ENCODE measurements at places on chromosomes 1 and 21.

- DNase-seq: no peak
Measured at GRCh38 chr1:181398544-181398943, 84.8 kb upstream of the CACNA1E start.

DNA sequence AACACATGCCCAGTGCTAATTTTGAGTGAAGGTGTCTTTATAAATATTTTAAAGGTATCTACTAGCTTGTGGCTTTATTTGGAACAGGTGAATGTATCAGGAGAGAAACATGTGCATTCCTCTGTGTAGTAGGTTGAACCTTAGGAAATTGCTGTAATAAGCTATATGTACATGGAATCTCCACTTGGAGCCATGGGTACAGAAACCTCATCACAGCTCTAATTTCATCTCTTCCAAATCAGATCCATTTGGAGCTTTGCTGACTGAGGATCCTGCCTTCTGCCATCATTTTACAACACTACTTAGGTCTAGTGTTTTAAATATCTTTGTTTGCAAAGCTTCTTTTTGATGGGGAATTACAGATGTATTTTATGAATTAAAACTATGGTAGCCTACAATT, 2.1 kb downstream of the KCNK2 start:
- no peak for DNase-seq

DNA sequence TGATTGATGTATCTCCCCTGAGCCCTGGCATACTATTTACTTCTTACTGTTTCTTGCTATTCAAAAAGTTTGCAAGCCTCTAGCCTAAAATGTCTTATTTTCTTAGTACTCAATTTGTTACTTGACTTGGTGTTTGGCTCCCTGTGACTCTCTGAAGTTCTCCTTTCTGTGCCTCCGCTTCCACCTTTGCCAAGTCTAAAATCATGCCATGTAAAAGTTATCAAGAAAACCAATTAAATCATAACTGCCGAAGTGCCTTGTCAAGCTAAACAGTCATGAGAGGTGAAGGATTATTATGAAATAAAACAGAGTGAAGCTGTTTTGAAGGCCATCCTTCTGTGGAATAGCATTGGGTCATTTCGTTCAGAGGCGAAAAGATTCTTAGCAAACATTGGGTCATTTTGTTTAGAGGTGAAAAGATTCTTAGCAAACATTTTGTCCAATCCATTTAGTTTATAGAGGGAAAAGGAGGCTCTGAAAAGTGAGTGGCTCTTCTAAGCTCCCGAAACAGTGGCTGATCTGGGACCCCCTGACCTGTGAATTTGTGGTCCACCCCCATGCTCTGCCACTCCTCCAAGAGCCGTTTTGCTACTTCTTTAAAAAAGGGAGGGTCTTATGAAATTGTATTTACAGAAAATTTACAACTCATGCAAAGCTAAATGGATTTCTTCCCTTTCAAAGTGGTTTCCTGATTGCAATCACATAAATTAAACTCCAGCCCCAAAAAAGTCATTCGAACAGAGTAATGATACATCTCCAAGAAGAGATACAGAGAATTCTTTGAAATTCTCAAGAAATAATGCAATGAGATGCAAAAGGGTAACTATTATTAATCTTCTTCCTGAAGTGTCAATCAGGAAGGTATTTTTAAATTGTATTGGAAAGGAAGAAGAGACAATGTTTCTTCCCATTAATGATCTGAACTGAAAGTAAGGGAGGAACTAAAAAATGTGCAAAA, 141.4 kb downstream of the RUNX1 start:
- DNase-seq: no peak

DNA sequence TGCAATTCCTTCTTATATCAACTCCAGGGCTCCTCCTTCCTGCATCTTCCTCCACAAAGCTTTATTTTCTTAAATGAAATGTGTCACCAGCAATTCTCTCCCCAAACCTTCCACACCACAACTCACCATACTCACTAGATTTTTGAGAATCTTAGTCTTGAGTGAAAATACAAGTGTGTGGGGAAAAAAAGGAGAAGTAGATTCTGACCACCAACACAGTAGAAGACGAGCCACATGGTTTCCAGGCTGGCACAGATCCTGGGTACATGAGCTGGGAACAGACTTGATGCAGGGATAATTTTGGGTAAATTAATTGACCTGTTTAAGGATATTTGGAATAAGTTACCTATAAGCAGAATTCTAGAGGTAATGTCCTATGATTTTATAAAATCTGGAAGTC, 72.8 kb upstream of the KCNJ15 start:
- no peak for DNase-seq

- DNase-seq: no peak
Measured at GRCh38 chr1:79551321-79551720, 544.8 kb upstream of the ADGRL4 start.

GRCh38 chr1:202075389-202075788, 47.3 kb upstream of the GPR37L1 start:
- DNase-seq: no peak

DNA sequence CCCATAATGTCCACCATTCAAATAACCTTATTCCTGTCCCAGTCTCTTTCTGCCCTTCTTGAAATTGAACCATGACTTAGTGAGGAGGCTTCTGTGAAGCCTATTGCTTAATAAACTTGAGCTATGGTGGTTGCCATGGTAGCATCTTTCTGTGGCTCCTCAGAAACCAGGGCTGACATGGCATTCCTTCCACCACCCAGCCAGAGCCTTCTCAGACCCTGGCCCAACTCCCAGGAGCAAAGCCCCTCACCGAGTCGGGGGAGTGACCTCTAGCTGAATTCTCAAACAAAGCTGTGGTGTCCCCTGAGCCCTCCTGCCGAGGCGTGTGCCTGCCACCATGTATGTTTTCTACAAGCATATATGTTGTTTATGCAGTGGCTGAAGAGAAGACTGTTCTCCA, 259.1 kb downstream of the CACNA1E start:
- DNase-seq: no peak

DNA sequence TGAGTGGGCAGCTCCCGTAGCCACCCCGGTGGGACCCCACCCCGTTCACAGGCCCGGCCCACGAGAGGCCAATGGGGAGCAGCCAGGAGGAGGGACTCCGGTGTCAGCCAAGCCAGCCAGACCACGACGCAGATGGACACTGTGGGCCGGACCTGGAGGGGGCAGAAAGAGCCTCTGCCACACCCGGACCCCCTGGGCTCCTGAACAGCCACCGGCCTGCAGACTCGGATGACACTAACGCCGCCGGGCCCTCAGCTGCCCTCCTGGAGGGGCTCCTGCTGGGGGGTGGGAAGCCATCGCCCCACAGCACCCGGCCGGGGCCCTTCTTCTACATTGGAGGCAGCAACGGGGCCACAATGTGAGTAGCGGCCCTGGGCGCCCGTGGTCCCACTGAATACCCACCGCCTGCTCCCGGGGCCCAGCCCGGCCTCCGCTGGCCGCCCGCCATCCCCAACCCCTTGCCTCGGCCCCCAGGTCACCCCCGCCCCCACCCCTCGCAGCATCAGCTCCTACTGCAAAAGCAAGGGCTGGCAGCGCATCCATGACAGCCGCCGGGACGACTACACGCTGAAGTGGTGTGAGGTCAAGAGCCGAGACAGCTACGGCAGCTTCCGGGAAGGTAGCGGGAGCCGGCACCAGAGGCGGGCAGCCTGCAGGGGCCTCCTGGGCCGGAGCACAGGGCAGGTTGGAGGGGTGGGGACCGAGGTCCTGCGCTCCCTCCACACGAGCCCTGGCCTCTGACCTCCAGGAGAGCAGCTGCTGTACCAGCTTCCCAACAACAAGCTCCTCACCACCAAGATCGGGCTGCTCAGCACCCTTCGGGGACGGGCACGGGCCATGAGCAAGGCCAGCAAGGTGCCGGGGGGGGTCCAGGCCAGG, 6.5 kb downstream of the TTLL10 start:
- no peak for DNase-seq

GRCh38 chr1:195096051-195096521, 1512.2 kb downstream of the KCNT2 start:
- no peak for DNase-seq

GRCh38 chr1:43069461-43070050, 102.5 kb downstream of the EBNA1BP2 start:
- no peak for DNase-seq

- no peak for DNase-seq
Measured at GRCh38 chr1:96525657-96526557, 195.7 kb upstream of the PTBP2 start.

DNA sequence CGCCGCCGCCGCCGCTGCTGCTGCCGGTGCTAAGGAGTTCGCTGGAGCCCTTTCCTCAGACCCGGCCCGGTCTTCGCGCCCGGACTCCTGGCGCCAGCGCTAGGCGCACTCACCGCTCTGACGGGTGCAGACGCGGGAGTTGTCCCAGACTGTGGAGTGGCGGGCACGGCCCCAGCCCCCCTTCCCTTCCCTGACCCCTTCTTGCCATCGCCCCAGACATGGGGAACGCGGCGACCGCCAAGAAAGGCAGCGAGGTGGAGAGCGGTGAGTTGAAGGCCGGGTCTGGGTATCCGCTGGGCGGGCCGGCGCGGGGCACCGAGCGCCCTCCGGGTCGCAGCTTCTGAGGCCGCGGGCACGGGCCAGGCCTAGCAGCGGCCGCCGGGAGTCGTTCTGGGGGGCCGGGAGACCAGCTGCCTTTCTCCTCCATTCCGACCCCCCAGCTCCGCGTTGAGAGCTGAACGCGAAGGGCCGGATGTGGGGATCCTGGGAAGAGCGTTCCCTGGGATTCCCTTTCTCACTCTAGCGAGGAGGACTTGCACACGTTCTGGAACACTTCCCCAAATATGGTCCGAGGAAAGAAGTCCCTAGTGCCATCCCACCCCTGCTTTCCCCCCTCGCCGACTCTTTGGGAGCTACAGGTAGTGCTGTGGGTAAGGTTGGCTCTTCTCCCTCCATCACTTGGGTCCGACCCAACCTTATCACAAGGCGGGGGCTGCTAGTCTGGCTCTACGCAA, 65.8 kb upstream of the PRKACB start:
- no peak for DNase-seq

DNA sequence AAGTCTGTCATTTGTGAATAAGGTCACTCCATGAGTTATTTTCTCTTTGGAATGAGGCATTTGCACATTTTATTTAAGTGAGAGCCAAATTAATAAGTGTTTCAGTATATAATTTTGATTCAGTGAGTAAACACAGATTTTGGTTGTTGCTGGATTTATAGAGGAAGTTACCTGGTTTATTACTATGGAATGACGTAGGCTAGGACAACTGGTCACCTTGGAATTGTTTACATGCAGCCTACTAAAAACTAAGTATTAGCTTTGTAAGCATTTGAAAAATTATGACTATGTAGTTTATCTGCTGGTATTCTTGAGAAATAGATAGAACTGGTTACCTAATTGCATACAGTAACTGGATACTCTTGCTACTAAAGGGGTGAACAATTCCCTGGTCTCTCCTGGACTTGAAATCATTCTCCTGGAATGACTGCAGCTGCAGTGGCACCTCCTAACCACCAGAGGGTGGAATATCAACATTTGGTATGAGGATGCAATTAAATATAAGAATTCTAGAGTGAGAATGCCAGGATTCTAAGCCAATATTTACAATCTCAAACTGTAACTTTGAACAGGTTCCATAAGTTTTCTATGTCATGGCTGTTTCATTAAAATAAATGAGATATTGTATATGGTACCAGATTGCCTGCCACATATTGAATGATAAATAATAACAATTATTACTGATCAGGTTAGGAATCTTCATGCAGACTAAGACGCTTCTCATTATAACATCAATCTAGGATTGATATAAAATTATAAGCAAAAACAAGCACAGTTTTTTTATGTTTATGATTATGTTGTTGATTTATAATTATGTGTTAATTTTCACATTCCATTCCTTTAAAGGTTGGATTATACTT, 3.5 kb upstream of the KRTAP27-1 start:
- DNase-seq: no peak

Data from vagina (tissue), 2 donors.